Stimulated activated CD8-positive, alpha-beta memory T cell treated with anti-CD3 and anti-CD28 coated beads, Interleukin-7, amount 100 ng/mL, for 24 hours (primary cell): ENCODE measurements at places on chromosomes 11 and 22.

DNA sequence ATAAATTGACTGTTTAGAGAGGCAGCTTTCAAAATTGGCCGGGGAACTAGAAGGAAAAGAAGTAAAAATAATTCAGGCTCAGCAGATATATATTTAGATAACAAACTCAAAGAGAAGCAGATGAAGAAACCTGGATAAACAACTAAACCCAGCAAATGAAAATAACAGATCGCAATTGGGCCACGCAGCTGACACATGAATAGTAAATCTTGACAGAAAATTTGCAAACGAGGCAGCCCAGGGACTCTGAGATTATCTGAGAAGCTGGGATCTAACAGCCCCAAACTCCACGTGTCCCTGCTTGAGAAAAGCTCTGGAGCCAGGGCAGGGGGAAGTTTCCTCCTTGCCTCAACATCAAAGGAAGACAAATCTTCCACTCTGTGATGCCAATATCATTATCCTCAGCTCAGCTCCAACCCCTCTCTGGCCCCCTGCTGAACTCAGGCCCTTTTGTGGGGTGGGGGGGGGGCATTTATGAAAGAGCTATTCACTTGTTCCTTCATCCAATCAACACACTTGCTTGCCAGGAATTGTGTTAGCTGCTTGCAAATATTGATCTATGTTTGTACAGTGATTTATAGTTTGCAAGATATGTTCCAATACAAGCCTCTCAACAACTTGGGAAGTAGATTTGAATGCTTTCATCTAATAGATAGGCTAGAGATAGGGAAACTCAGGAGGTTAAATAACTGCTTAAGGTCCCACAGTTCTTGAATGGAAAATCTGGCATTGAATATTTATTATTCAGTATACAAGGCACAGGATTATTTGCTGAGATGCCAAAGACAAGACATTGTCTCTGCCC, 72.5 kb upstream of the C11orf87 start:
- no peak for DNase-seq

- DNase-seq = no peak
Measured at GRCh38 chr11:89125298-89125697, 52.4 kb upstream of the TYR start.

DNA sequence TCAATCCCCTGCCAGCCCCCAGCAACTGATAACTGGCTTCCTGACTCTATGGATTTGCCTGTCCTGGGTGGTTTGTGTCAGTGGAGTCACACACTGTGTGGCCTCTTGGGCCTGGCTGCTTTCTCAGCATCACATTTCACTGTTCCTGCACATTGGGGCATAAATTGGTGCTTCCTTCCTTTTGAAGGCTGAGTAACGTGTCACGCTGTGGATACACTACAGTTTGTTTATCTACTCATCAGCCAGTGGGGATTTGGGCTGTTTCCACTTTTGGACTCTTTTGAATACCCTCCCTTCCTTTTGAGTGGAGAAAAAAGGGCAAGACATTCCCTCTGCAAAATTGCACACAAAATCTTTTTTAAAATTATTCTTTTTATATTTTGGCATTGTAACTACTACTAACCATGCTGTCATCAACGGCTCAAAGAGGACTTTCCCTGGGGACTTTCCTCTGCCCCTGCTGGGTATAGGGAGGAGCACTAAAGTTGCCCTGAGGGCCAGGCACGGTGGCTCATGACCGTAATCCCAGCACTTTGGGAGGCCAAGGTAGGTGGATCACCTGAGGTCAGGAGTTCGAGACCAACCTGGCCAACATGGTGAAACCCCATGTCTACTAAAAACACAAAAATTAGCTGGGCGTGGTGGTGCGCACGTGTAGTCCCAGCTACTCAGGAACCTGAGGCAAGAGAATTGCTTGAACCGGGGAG, 7.8 kb upstream of the CELSR1 start:
- no peak for DNase-seq

DNA sequence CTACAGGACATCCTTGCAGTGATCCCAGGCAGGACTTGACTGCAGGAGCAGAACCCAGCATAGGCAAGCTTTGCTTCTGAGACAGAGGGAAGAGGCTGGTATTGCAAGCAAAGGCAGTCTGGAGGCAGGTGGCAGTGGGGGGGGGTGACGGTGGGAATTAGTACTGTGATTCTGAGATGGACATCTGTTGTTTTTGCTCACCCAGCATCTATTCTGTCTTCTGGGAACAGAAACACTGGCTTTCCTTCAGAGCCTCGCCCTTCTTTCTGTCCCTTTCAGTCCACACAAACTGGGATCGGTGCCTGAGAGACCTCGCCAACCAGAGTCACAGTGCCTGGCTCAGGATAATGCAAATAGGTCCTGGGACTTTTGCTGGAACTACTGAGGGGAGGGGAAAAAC, 31.2 kb upstream of the RASL10A start:
- DNase-seq = no peak

DNA sequence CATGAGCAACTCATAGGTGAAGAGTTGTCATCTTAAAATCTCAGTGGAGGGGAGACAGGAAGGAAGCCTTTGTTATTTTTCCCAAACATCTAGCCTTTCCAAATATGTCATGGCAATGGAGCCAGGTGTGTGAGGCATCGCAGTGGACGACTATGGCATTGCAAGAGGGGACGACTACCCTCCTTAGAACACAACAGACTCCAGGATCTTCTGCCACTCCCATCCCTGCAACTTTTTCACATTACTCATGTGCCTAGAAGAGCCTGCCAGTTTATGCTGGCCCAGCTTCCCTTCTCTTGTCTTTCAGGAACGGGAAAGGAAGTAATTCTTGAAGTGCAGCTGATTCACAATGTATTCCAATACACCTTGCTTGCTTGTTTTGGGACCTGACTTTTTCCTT, 1008.4 kb downstream of the OPCML start:
- no peak for DNase-seq

DNA sequence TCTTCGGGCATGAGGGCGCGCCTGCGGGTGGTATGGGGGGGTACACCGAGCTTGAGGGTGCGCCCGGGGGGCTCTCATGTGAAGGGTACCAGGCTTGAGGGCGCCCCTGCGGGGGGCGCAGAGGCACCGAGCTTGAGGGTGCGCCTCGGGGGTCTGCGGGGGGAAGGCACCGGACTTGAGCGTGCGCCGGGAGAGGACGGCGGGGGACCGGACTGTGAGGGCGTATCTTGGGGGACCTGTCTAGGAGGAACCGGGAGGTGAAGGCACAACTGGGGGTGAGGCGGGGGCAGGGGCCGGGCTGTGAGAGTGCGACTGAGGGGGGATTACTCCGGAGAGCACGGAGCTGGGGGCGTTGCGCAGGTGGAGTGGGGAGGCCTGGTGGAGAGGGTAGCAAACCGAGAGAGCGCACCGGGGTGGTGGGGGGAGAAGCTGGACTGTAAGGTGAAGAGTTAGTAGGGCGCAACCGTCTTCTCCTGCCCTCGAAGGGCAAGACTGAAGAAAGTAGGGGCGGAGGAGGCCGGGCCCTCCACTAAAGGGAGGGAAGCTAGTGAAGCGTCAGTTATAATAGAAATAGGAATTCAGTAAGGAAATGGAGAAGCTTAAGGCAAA, 1.1 kb upstream of the DDX6 start:
- no peak for DNase-seq

GRCh38 chr11:125072218-125072960, 9.3 kb downstream of the SLC37A2 start:
- no peak for DNase-seq

DNA sequence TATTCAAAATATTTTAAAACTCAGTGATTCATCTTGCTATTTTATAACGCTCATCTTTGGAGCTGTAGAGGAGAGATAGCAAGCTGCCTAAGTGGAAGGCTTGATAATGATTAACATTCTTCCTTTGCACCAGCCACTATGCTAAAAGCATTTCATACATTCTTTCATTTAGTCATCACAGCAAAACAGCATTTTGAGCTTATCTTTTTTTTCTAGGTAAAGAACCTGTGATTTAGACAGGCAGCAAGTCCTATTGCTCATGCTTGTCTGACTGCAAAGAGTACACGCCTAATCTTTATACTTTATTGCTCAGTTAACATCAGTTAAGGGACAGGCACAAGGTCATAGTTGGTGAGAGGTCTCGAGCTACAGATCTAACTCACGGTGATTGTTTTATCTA, 713.1 kb upstream of the ARHGAP42 start:
- DNase-seq = no peak

GRCh38 chr11:122695076-122695615, 39.6 kb downstream of the UBASH3B start:
- no peak for DNase-seq

DNA sequence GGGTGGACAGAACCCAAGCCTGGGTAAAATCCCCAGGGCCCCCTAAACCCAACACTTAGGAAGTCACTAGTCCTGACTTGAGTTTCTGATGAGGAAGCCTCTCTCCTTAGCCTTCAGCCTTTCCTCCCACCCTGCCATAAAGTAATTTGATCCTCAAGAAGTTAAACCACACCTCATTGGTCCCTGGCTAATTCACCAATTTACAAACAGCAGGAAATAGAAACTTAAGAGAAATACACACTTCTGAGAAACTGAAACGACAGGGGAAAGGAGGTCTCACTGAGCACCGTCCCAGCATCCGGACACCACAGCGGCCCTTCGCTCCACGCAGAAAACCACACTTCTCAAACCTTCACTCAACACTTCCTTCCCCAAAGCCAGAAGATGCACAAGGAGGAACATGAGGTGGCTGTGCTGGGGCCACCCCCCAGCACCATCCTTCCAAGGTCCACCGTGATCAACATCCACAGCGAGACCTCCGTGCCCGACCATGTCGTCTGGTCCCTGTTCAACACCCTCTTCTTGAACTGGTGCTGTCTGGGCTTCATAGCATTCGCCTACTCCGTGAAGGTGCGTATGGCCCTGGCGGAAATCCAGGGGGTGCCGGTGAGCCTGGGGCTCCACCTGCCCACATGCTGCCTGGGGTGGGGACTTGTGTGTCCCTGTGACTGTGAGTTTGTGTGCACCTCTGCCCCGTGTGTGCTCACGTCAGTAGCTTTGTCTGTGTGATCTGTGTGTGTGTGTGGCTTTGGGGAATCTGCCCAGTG, at the start of gene IFITM1:
TSS of gene IFITM1 (plus strand) at position 254 of the 767 bp plus-strand sequence. CDS start at position 385, 131 bp downstream.
- no peak for DNase-seq

- no peak for DNase-seq
Measured at GRCh38 chr11:66119348-66120133, 49.5 kb downstream of the PACS1 start.

- DNase-seq = no peak
Measured at GRCh38 chr22:39776295-39777009, 117.1 kb downstream of the ENTHD1 start.

DNA sequence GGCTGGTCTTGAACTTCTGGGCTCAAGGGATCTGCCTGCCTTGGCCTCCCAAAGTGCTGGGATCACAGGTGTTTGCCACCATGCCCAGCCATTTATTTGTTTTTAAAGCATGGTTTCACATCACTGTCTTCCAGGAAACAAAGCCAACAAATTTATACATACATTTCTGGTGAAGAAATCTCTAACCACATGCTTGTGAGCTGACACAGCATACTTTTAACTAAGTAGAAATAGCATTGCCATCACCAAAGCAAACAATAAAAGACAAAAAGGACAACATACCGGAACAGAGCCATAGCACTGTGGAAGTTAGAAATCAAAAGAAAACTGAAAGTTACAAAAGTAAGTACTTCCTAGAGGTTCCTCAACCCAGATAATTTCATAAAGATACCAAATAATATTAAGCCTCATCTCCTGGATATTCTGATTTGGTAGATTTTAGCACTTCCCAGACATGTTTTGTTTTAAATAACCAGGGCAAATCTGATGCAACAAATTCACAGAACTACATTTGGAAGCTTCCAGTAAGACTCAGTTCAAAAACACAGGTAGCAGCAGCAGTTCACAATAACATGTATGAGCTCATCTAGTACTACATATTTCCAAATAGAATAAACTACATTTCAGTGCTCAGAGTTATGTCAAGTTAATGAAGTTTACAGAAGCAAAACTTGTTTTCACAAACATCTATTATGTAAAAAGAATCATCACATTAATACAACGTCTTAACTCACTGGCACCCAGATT, 70.6 kb downstream of the RRAS2 start:
- DNase-seq = no peak

DNA sequence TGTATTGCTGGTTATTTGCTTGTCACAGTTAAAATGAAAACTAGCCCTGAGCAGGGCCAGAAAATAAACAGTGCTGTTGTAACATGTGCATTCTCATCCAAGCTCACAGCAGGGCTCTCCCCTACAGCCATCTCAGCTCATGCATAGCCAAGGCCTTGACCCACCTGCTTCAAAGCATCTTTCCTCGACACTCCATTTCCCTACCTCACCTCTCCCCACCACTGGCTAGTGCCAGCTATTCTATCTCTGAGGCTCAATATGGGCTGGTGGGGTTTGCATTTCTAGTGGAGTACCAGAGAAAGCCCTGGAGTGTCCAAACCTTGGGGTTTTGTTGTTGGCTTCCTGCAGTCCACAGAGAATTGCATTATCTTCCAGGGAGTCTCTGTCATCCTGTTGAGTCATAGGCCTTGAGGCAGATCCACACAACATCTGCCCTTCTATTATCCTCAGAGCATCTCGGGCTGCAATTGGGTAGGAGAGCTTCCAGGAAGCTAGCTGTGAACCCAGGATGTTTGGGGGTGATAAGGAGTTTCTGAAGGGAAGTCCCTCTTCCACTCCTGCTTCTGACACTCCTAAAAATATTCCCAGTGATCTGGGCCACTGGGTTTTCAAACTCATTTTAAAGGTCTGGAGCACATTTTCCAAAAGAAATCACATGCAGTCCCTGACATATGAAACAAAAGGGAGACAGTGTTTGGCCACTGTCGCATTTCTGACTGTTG, 36.1 kb upstream of the AMOTL1 start:
- DNase-seq = no peak

DNA sequence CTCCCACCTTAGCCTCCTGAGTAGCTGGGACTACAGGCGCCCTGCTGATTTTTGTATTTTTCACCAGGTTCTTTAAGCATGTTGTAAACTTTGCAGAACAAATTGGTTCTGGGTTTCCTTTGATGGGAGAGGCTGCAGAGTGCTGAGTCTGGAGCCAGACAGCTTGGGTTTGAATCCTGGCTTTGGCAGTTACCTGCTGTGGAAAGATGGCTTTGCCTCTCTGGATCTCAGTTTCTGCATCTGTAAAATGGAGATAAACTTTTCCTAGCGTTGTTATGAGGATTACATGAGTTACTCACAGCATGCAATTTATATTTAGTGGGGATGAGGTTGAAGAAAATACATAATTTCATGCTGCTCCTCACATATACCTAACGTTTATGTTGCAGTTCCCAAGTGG, 19.1 kb downstream of the ZNRF3 start:
- DNase-seq = no peak

DNA sequence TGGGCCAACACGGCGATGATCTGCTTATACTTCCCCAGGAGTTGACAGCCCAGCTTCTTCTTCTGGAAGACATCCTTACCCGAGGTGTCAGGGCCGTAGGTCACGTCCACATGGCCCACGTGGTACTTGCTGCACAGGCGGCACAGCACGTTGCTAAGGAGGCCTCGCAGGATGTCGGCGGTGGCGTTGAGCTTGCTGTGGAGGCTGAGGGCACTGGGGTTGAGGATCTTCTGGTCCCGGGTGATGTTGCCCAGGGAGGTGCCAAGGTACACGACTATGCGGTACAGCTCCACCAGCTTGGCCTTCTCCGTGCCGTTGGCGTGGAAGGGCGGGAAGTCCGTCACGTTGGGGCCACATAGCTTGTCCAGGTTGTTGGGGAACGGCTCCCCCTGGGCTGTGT, 2.9 kb downstream of the LIF start:
- no peak for DNase-seq

GRCh38 chr22:21952586-21953571, at the start of gene PPM1F:
PPM1F (minus strand) TSS chr22:21952848; CDS start chr22:21946048, 6,800 bp downstream.
- DNase-seq = peak; percentile 77

GRCh38 chr11:43923406-43924111, 18.9 kb upstream of the C11orf96 start:
- no peak for DNase-seq
